A172 (cell line): ENCODE measurements at places on chromosomes 4 and X.
A peak's percentile ranks its signal among the peaks of the same experiment; 100 is the strongest.

DNA sequence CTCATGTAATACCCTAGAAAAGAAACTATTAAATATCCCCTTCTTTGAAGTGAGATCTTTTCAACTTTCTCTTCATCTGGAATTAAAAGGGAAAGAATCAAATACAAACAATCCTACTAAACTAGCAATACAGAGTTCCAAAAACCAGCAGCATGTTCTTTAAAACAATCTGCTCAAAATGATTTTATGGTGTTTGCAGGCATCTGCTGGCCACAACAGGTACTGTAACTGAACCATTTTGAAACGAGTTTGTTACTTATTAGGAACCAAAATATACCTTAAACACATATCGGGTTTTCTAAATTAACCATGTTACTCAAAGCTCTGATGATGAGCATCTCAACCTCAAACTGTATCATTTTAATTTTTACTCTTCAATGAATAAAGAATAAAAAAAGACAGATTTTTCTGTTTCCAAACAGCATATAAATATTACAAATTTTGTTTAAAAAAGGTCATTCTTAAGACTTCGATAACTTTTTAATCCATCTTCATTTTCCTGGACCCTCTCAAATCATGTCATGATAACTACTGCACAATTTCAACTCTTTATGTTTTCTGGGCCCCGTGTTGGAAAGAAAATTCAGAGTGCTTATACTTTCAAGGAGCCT, 56.5 kb downstream of the ARAP2 start:
- peak; percentile 22 for DNase-seq

GRCh38 chr4:25096251-25096980, 63.8 kb downstream of the SEPSECS start:
- DNase-seq, result no peak

DNA sequence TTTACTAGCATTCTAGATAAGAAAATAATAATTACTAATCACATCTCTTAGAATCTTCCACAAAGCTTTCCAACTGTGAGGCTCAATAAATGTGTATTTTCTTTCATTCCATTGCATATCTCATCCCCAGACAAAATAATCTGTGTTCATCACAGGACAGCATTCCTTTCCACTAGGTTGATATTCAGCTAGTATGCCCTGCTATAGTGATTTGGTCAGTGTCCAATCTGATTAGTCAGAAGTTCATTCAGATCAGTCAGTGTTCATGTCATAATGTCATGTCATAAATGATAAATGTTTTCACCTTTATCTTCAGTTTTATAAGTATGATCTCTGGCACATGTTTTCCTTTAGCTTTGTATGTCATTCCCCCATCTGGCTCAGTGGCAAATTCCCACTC, 611.4 kb downstream of the KCTD8 start:
- peak; percentile 4 for DNase-seq

- DNase-seq, result no peak
Observed at GRCh38 chrX:1912193-1912592, 297.3 kb downstream of the ASMT start.

DNA sequence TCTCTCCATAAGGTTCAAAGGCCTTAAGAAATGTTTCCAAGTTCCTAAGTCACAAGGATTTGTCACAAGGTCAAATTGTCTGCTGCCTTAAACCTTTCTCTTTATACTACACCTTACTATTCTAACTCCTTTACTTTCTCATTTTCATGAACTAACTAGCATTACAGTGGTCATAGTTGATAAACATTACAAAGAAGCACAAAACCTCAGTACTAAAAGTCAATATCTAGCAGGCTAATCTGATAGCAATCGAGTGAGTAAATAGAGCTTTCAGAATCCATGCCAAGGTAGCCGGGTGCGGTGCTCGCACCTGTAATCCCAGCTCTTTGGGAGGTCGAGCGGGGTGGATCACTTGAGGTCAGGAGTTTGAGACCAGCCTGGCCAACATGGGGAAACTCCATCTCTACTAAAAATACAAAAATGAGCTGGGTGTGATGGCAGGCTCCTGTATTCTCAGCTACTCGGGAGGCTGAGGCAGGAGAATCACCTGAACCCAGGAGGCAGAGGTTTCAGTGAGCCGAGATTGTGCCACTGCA, 510.0 kb downstream of the GBA3 start:
- no peak for DNase-seq

DNA sequence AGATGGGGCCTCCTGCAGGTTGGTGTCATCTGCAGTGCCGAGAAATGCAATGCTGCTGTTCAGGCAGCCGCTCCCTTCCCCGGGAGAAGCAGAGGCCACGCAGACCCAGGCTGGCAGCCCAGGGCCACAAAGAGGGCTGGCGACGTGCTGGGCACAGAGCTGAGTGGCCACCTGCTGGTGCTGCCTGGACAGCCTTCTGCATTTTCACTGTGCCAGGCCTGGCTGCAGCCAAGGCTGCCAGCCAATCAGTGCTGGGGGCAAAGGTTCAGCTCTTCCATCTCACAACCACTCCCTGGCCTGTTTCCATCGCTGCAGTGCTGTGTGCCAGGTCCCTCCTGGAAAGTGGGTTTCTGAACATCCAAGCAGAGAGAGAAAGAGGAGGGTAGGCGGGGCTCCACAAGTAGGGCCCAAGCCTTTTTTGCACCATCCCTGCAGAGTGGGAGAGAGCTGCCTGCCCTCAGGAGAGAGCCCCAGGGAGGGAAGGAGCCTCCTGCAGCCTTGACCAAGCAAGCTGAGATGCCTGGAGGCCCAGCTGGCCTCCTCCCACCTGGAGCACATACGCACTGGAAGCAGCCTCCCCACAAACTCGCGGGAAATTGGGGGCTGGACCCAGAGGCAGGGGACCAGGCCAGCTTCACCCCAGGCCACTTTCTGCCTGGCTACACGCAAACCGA, 20.1 kb downstream of the ADRA2C start:
- peak; percentile 25 for DNase-seq

DNA sequence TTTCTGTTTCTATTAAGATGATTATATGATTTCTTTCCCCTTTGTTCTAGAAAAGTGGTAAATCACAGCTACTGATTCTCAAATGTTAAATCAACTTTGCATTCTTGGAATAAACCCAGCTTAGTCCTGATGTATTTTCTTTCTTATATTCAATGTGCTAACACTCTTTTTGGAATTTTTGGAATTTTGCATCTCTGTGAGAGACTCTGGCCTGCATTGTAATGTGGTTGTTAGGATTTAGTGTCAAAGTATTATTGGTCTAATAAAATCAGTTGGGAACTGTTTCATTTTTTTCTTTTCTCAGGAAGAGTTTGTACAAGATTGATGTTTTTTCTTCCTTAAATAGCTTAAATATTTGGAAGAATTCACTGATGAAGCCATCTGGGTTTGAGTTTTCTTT, 109.6 kb downstream of the KIT start:
- DNase-seq, result no peak

GRCh38 chrX:126165721-126166461, at the start of gene DCAF12L2:
Gene DCAF12L2 (minus strand): TSS chrX:126166289. CDS start chrX:126165924, 365 bp downstream.
- no peak for DNase-seq

DNA sequence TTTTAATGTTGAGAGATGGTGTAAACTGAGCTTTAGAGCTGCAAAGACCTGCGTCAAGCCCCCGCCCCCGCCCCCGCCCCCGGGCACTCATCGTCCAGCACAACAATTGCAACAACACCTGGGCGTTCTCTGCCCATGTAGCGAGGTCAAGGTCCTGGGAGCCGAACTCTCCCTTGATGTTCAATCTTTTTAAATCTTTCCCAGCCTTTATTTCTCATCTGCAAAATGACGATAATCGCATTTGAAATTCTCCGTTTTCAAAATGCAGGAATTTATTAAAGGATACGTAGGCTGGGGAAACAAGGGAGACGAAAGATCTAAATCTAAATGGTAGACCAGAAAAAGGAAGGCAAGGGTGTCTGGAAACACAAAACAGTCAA, 648 bp upstream of the MSMO1 start:
- DNase-seq, result peak; percentile 20

DNA sequence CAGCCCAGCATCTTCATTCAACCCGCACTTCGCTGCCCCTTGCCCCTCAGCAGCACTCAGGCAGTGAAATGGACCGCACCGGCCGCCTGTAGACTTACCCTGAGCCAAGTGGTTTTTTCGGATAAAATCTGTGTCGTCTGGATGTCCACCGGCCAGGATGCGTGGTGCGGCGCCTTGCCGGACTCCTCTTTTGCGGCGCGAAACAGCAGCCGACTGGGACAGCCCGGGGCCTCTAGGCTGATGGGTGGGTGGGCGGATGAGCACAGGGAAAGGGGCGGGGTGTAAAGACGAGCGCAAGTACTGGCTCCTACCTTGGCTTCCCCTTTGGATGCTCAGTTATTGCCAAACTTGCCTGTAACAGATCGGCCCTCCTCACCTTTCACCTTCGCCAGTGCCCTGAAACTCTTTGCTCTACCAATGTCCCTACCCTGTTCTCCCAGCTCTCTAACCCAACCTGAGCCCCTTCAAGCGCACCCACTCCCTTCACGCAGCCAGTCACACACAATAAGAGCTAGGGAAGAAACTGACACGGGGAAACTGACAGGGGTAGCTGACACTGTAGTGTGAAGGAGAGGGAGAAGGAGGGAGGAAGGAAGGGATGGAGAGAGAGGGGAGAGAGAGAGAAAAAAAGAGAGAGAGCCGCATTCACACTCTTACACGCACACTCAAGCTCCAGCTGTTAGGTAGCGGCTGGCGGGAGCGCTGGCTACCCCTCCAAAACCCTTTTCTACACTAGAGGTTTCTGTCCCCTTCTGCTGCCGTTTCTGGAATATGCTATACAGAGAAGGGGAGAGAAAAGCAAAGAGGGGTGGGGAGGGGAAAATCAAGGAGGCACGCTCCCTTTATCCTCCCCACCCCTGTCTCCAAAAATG, 559 bp downstream of the TRPC5 start:
- DNase-seq, result no peak

DNA sequence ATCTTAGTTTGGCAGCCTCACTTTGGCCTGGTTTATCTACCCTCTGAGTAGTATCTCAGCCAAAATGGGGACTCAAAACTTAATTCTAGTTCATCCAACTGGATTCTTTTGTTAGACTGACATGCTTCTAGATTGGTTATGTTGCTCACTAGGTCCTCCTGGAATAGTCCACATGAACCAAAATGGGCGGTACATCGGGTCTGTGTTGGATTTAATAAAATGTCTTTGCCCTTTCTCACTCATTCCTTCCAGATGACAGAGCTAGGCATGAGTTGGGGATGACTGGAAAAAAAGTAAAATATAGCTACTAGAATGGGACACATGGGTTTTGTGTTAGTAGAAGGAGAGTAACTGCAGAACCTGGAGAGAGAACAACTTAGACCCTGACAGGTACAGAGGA, 247.9 kb downstream of the CCSER1 start:
- peak; percentile 7 for DNase-seq

DNA sequence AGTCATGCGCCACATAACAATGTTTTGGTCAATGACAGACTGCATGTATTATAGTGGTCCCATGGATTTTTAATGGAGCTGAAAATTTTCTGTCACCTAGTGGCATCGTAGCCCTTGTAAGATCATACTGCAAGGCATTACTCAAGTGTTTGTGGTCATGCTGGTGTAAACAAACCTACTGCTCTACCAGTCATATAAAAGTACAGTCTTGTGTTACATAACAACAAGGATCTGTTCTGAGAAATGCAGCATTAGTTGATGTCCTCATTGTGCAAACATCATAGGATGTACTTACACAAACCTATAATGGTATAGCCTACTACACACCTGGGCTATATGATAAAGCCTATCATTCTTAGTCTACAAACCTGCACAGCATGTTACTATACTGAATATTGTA, 34.6 kb downstream of the COX18 start:
- DNase-seq, result no peak

GRCh38 chr4:171650543-171650942, 162.7 kb upstream of the GALNTL6 start:
- no peak for DNase-seq

GRCh38 chrX:100662796-100663195, 18.8 kb downstream of the SRPX2 start:
- DNase-seq, result no peak

DNA sequence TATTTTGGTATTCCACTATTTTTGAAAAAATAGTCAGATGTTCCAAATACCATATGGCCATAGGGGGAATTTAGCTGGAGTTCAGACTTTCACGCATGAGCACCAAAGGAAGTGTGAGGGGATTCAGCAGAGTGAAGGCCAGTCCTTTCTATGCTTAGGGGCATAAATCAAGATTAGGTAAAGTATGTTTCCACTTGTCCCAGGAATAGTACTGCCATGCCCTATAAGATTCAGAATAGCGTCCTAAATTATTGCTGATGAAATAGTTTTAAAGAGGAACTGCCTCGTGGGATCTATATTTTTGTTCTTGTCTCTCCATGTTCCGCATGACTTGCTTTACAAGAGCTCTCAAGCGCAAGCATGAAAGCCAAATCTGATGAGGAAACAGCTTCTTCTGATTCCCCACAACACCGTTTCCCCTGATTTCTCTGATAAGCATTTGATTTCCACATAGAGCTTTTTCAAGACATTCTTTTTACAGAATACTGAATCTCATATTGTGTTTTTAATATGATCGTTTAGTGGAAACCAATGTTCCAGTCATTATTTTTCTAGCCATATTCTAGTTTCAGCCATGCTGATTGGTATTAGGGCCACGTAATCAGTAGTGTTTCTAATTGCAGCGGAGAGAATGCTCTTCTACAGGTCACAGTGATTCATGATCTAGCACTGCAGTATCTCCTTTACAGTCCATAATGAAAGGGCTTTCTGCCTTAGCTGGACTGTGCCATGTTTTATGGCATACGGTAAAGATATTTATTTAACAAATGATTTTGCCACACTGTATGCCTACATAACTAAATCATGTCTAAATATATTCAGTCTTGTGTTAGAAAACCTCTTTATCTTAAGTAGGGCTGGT, 492.3 kb downstream of the CENPC start:
- no peak for DNase-seq

DNA sequence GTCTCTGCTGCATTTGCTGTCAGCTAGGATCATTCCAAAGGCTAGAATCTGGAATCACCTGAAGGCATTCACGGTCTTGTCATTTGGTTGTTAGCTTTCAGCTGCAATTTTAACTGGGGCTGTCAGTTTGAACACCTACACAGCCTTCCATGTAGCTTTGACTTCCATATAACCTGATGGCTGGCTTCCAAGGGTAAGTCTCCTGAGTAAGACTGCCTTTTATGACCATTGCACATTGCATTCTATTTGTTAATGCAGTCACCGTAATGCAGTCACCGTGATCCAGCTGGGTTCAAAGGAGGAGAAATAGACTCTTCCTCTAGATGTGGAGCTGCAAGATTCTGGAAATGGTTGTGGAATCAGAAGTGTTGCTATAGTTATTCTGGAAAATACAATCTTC, 1284.2 kb downstream of the ADGRL3 start:
- no peak for DNase-seq

DNA sequence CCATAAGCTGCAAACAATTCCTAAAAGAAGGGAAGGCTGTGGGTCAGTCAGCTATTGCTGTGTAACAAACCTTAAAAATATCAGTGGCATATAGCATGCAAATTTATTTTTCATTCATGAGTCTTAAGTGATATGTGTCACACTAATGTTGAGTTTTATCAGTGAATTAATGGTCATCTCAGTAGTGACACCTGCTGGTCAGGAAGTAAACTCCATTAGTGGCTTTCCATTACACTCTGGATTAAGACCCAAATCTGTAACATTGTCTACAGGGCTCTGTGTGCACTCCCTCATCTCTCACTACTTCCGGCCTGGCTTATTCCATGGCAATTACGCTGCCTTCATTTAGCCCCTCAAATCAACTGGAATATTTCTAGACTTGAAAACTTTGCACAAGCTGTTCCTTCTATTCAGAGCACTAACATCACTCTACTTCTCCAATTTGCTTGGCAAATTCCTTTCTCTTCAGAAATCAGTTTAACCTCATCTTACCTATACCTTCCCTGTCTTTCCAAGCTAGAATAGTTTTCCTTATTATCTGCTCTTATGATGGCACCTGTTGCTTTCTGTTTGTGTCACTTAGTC, 217.3 kb upstream of the TAPT1 start:
- peak; percentile 1 for DNase-seq

GRCh38 chr4:139535871-139536234, 20.2 kb downstream of the SETD7 start:
- DNase-seq, result no peak
